ENCODE measurements at places on chromosomes 16 and 17.

- DNase-seq: no peak
These were observed 28.7 kb downstream of the TAC4 start for GRCh38 chr17:49819138-49819537.

GRCh38 chr16:1859650-1860049, 12.3 kb downstream of the MEIOB start:
- DNase-seq: no peak

DNA sequence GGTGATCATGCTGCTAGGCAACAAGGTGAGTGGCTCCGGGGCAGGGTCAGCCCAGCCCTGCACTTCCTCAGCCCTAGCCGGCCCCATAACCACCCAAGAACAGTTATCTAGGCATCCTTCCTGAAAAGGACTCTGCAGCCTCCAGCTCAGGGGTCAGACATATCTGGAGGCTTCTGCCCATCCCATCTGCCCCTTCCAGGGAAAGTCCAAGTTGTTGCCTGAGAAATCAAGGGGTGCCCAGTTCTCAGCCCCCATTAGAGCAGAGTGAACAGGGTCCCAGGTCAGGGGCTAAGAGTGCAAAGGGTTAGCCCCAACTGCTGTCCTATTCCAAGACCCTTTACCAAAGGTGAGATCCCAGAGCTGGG, 4.1 kb upstream of the NHERF1 start:
- no peak for DNase-seq

GRCh38 chr17:7959503-7960253, 27.7 kb downstream of the CNTROB start:
- no peak for DNase-seq

GRCh38 chr17:12736526-12736925, 52.8 kb upstream of the ARHGAP44 start:
- no peak for DNase-seq
